Stimulated activated CD8-positive, alpha-beta memory T cell treated with anti-CD3 and anti-CD28 coated beads, Interleukin-4, amount 100 ng/mL, for 4 hours (primary cell): ENCODE measurements at places on chromosomes 5 and 9.

GRCh38 chr5:73812457-73812856 is 186.5 kb downstream of the ARHGEF28 start:
- no peak for DNase-seq

DNA sequence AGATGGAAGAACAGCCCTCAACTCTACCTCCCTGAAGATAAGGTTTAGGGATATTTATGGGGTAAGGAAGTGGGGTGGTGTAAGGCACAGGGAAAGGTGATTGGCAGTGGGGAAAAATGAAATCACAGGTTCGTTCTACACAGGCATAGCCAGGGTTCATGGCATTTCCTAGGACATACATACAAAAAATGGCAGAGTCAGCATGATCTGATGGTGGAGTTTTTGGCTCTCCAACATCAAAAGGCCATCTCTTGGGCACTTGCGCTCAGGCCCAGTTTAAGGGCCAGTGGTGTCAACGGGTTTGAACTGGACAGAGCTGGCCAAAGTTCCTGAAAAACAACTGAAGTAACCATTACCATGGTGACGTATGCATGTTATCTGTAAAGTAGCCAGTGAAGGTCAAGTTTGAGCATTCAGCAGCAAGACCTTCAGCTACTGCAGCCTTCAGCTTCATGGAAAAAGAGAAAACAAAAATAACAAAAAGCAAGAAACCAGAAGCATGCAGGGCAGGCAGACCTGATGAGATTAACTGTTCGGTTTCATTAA is 92.8 kb downstream of the SMARCA2 start:
- no peak for DNase-seq

- DNase-seq: no peak
Measured at GRCh38 chr5:178476972-178477754, 113.0 kb downstream of the COL23A1 start.

GRCh38 chr9:126526218-126527108 is 87.3 kb upstream of the LMX1B start:
- no peak for DNase-seq

- DNase-seq: no peak
Measured at GRCh38 chr9:127457191-127457878, 6.0 kb downstream of the LRSAM1 start.

DNA sequence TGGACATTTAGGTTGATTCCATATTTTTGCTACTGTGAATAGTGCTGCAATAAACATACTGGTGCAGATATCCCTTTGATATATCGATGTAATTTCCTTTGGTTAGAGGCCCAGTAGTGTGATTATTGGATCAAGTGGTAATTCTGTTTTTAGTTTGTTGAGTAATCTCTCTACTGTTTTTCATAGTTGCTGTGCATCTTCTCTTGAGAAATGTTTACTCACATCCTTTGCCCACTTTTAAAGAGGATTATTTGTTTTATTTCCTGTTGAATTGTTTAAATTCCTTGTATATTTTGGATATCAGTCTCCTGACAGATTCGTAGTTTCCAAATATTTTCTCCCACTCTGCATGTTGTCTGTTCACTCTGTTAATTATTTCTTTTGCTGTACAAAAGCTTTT is 352.6 kb upstream of the TARS1 start:
- DNase-seq: no peak

DNA sequence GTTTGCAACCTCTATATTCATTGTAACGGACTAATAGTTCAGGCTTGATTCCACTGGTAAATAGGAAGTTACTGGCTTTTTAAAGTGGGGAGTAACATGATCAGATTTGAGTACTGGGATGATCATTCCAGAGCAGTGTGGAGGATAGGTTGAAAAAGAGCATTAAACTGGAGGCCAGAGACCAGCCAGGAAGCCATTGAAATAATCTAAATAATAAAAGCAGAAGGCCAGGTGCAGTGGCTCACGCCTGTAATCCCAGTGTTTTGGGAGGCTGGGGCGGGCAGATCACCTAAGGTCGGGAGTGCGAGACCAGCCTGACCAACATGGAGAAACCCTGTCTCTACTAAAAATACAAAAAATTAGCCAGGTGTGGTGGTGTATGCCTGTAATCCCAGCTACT is 56.0 kb upstream of the MSX2 start:
- no peak for DNase-seq

GRCh38 chr9:113499876-113500497 is 36.5 kb downstream of the RGS3 start:
- no peak for DNase-seq

- no peak for DNase-seq
Measured at GRCh38 chr5:66602621-66603020, 6.4 kb downstream of the MAST4 start.

DNA sequence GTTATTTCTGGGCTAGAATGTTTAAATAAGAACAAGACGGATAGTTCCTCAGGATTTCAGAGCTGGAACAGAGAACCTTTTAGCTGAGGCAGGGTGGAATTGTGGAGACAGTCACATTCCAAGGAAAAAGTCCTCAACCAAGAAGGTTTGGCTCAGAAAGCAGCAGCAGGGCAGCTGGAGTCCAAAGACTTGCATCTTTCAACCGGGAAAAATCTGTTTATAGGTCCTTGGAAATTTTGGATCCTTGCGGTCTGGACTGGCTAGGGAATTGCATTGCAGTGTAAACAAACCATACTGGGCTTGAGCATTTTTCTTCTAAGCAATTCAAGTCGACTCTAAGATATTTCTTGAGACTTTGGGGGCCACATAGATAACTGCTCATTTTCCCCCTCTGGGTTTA is 40.8 kb upstream of the HMHB1 start:
- DNase-seq: no peak

GRCh38 chr5:180141068-180141660 is 67.8 kb downstream of the RASGEF1C start:
- DNase-seq: no peak

DNA sequence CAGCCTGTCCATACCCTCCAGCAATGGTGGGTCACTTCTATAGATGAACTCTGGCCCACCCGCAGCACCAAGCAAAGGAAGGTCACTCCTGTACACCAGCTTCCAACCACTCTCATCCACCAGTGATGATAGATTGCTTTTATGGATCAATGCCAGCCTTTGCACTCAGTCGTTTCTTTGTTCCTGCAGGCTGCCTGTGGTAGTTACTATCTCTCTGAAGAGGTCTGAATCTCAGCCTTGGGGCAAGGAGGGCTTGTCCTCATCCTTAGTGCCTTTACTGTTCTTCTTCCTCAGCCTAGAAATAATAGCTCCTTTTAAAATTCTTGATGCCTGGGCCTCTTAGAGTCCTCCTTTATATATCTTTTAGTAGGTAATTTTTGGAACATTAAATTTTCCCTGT is 100.8 kb downstream of the TMC1 start:
- DNase-seq: no peak

- DNase-seq: no peak
Measured at GRCh38 chr5:31086839-31087415, 106.6 kb upstream of the CDH6 start.

DNA sequence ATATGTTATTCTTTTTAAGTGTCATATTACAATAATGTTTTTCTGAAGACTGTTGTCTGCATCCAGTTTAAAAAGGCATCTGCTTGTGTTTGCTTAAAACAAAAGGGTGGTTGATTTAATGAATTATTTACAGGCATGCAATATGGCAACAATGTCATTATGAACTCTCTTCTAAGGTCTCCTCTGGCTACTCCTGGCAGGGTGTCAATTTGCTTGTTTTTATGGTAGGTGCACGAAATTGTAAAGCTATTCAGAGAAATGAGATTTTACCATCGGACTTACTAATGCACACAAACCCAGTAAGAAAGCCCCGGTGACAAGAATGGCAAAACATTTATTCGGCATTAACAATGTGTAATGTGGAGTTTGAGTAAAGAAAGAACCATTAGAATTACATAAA is 539.8 kb upstream of the ZNF608 start:
- no peak for DNase-seq

- no peak for DNase-seq
Measured at GRCh38 chr9:18040327-18040726, 433.6 kb upstream of the ADAMTSL1 start.

DNA sequence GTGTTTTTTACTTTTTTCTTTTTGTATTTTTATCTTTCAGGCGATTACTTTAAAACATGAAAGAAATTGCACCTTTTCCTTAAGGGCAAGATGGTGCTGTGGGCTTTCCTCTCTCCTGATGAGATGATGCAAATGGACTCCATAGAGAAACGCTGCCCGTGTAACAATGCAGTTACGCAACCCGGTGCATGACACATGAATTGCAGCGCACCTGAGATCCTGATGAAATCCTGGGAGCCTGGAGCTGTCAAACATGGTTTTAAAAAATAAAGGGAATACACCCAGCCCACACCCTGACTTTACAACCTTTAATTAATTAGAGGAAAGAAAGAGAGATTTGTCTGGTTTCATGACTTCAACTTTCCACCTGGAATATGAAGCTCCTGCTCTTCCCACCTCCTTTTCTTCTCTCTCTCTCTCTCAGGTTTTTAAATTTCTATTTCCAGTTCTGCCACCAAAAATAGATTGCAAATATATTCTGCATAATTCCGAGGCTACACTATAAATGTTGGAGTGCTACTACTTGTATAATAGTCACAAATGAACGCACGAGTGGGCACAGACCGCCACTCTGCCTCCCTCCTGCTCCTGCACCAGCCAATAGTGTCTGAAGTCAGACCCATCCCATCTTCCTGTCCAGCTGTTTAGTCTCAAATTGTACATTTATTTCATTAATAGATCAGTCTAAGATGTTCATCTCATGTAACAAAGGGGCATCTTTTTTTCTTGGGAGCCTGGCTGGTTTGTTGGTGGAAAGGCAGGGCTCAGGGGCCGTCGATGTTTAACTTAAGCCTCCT is 179.1 kb downstream of the AUH start:
- DNase-seq: no peak

- DNase-seq: no peak
Measured at GRCh38 chr9:134061688-134062371, 6.0 kb downstream of the BRD3 start.

- no peak for DNase-seq
Measured at GRCh38 chr9:137705443-137705863, 86.6 kb downstream of the EHMT1 start.

DNA sequence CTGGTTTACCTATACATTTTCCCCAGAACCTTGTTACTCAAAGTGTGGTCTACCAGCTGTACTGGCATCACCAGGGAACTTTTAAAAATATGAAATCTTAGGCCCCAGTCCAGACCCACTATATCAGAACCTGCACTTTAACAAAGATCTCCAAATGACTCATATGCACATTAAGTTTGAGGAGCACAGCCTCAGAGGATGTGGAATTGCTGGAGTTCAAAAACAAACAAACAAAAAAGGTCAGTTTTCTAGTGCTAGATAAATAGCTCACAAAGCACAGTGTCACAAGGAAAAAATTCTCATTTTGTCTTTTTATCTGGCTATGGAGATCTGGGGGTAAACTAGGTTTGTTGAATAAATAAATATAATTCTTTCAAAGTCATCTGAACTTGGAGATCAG is 68.9 kb upstream of the ANKRD55 start:
- DNase-seq: no peak

DNA sequence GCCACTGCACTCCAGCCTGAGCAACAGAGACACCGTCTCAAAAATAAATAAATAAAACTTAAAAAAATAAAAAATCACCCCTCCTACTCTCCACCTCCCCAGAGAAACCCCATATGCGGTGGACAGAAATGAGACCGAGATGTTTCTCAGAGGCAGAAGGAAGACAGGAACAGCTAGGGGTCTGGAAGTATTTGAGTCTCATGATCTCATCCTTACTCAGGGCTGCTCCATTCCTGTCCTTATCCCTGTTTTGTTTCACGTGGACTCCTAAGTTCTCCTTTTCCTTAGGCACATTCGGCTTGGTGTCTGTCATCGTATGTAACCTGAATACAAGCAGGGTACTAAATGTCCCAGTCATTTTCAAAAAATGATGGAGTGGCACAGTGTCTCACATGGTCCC is 76.1 kb downstream of the C9orf50 start:
- no peak for DNase-seq

DNA sequence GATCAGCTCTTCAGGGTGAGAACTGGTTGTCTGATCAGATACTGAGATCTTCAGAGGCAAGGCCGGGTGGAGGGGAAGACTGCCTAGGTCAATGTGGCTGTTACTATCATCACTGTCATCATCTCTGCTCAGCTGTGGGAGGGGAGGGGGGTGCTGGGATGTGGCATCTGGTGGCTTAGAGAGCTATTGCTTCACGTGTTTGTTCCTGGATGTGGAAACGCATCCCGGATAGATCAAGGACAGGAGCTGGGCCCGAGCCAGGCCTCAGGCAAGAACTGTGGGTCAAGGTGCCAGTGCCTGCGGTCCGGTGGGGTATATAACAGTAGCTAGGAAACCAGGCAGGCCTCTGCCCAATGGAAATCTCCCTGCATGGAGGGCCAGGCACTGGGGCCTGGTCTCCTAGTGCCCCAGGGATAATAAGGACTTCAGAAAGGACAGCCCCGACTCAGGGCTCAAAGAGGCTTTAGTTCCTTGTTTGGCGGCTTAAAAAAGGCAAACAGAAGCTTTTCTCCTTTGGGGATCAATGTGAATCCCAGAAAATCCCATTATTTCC is 30.3 kb upstream of the TIFAB start:
- DNase-seq: no peak

DNA sequence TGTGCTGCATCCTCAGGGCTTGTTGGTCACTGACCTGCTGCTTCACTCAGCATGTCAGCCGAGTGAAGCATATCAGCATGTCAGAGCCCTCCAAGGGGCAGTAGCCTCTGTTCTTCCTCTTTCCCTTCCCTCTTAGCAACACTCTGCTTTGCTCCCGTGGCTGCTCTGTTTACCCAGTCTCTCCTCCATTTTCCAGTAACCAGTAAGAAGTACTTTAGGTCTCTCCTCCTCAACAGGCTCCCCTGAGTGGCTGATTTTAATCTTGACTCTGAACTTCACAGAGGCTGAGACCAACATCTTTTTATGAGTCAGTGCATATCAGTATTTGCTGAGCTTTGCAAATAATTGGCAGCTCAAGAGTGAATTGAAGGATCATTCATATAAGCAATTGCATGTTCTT is 18.6 kb upstream of the ADRB2 start:
- no peak for DNase-seq
